Renal pelvis (tissue), 12 donors: ENCODE measurements at places on chromosomes 6 and 20. TPM values are rescaled to one million over a fixed set of nuclear protein-coding genes. Genes with fewer than 3 reads are reported as not detected.

DNA sequence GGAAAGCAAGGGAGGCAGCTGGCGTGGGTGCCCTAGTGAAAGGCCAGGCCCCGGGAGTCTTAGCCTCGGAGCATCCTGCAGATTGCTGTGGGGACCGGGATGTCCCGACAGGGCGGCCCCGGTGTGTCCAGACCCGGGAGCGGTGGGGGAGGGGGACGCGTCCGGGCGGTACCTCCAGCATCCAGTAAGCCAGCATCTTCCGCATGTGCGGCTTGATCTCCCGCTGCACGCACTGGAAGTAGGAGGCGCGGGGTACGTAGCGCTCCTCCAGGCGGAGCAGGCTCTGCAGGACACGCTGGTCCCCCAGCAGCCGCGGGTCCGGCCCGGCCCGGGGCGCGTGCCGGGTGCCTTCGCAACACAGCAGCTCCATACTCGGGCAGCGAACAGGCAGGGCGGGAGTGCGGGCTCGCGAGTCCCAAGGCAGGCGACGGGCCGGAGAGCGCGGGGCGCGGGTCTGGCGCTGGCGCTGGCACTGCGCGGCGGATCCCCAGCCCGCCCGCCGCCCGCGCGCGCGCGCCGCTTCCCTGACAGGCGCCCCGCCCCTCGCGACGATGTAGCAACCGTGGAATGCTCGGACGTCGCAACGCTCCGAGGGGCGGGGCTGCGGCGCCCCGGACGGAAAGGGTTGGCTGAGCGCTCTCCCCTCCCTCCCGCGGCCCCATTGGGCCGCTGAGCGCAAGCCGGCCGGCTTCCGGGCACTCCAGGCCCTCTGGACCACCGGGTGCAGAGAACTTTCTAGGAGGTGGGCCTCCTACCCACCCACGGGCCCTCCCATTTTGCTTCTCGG is at the start of gene CCND3:
Gene CCND3 (minus strand): TSS at position 529 of the 787 bp plus-strand sequence. CDS start 159 bp downstream, at position 370.
- peak; percentile 91 for DNase-seq

- DNase-seq: no peak
Measured at GRCh38 chr6:169953686-169954085, 202.3 kb downstream of the ERMARD start.

DNA sequence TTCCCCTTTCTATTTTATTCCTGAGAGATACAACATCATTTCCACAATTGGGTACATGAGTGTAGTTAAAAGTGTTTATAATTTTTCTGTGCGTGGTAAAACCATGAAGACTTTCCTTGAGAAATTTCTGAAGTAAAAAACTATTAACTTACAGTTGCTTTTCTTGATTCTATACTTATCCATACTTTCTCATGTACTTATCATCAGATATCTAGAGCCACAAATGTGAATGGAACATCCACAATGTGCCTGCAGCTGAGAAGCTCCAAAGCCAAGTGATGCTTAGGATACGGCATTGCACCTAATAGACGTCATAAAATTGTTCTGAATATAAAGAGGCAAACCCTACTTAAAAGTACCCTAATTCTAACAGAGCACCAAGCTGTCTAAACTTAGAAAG is 2.9 kb downstream of the FILIP1 start:
- no peak for DNase-seq

DNA sequence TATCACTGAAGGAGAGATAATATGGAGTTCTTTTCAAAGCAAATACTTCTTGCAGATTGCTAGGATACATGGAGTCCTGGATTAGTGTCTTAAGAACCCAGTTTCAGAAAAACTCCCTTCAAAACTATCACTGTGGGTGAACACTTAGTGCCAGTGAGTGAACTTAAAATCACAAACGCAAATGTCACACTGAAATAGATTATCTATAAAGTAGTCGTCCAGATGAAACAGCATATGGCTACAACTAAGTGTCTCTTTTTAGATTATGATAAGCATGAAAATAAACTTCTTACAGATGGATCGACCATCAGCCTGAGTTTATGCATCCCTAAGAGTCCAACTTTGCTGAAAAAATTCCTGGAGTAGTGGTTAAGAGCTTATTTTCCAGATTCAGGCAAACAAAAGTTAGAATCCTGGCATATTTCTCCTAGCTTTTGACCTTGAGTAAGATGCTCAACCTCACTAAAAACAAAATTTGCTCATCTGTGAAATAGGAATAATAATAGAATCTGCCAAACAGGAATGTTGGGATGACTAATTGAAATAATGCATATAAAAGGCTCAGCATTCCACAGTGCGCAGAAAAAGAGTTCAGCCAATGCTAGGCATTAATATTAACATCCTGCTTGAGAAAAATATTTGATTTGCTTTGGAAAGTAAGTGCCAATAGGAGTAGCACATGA is 70.4 kb downstream of the DOK5 start:
- no peak for DNase-seq

- no peak for DNase-seq
Measured at GRCh38 chr20:40558212-40558611, 130.8 kb downstream of the MAFB start.

- no peak for DNase-seq
Measured at GRCh38 chr6:44661221-44662008, 273.9 kb downstream of the CDC5L start.

- no peak for DNase-seq
Measured at GRCh38 chr20:19427480-19427879, 215.0 kb downstream of the SLC24A3 start.

DNA sequence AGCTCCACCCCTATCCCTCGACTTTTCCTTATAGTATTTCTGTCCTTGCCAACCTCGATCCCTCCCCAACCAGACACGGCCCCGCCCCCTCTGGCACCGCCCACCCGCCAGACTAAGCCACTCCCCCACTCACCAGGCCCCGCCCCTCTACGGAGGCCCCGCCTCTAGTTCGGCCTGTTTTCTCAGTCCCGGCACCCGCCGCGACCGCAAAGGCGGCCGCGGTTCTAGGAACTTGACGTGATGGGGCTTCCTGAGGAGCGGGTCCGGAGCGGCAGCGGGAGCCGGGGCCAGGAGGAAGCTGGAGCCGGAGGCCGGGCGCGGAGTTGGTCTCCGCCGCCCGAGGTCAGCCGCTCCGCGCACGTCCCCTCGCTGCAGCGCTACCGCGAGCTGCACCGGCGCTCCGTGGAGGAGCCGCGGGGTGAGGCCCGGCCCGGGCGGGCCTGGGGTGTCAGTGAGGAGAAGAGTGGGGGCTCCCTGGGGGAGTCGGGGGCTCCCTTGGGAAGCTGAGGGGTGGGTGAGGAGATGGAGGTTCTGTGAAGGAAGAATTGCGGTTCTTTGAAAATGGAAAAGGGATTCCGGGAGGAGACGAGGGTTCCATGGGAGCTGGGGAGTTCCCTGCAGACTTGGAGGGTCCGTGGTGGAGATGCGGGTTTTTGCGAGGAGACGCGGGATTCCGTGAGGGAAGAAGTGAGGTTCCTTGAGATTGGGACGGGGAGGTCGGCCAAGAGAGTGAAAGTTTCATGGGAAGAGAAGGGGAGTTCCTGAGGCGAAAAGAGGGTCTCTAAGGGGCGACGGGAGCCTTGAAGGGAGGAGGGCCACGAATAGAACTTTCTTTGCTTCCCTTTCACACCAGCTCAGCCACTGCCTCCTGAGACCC is at the start of gene ACSS2:
Gene ACSS2 (plus strand): TSS at position 207 of the 877 bp plus-strand sequence. CDS start 34 bp downstream, at position 241.
- DNase-seq: no peak

DNA sequence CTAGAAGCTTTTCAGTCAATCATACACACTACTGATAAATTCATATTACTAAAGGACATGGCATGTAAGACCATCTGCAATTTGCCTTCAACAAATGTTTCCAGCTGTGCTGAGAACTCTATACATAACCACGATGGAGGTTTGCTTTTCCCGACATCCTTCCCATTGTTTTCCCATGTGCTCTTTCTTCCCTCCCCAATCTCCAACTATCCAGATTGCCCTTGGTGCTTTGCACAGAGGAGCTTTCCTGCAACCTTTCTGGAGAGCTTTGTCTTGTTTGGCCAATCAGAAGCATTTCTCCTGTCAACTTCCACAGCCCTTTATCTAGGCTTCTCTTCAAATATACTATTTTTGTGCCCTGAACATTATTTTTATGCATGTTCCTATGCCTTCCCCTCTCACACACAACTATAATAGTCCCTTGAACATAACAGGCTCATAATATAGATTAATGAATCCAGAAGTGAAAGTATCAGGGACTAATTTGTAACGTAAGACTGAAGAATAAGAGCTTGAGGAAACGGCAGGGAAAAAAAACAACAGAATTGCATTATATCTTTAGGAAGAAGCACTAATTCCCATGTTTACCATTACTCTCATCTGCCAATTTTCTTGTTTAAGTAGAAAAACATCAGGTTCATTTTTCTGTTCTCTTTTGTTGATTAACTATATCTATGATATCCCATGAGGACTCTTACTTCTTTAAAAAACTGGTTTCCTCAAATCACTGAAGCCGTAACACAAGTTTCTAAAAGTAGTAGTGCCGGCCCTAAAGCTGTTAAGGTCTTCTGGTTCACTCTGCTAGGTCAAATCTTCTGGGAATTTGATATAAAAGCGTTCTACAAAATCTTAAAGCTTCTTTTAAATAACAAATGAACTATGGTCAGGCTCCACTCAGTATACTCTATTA is 20.1 kb downstream of the SMLR1 start:
- DNase-seq: no peak

- no peak for DNase-seq
Measured at GRCh38 chr20:59804347-59804746, 129.1 kb downstream of the SYCP2 start.

- no peak for DNase-seq
Measured at GRCh38 chr6:139736325-139736906, 362.0 kb upstream of the CITED2 start.

- no peak for DNase-seq
Measured at GRCh38 chr6:95601133-95601532, 23.8 kb downstream of the MANEA start.

GRCh38 chr20:24165301-24166122 is 176.9 kb upstream of the GGTLC1 start:
- DNase-seq: no peak

DNA sequence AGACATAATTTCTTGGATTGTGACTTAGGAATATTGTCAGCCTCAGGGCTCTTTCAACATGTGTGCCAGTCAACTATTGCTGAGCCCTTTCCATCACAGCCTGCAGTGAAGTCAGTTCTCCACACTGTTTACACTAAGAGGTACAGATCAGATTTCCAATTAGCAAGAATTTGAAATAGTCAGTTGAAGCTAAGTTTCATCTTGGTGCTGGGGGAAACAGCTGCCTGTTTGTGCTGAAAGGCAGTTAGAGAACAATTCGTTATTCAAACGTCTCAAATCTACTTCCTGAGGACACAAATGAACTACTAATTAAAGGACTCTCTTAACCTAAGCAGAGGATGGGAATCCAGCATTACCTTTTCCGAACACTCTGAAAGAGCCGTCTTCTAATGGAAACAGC is 25.9 kb downstream of the ADGRF1 start:
- no peak for DNase-seq

DNA sequence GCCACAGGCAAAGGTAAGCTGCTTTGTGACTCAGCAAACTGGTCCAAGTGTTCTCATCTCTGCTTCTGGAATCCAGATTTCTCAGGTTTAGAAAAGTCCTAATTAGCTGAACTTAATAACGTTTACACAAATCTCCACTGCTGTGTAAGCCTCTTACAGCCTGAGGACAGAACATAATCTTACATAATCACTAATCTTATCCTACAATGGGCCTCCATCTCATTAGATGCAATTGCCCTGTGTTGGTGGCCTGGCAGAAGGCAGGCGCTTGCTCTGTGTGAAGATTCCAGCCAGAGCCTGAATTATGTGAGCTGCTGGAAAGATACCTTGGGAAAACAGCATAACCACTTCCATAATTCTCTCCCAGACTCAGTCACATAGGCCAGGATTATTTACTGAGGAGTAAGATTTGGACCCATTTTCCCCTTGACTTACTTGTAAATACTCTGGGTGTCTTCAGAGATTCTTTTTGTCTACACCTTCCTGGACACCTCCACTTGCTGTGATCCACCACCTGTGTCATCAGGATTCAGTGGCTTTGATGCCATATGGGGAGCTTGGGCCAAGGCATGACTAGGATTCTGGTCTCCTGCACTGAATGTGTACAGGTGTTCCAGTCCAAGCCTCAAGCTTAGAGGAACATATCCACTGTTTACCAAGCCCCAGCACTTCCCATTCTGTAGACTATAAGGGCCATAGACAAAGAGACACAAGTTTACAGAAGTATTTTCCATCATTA is 104.4 kb downstream of the C6orf118 start:
- DNase-seq: no peak

- DNase-seq: no peak
Measured at GRCh38 chr6:36824253-36824652, 15.0 kb downstream of the CPNE5 start.

DNA sequence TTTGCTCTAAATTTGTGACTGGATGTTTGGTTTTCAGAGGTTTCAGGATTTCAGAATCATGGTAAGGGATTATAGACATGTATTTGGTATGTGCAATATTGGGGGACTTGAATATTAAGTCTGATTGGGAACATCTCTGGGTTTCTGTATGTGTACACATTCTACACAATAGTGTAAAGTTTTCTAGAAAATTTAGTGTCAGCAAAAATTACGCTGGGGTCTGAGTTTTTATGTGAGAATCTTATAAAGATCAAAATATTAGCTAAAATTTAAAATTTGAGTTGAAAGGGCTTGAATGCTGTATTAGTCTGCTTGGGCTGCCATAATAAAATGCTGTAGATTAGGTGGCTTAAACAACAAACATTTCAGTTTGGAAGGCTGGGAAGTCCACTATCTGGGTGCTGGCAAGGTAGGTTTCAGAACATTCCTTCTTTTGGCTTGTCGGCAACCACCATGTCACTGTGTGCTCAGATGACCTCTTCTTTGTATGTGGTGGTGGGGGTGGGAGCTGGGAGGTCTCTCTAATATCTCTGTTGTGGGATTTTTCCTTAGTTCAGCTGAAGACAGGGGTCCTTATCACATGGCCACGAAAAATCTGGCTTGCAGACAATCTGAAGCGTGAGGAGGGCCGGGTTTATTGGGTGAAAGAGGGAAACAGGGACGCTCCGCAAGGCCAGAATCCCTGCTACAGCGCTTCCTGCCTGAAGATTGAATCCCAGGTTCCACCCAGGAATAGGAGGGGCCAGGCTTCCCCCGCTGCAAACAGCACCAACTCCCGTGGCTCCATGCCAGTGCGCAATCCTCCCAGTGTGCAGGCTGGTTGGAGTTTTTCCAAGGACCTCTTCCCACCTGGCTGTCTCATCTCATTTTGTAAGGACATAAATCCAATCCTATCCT is 299.7 kb downstream of the PLCB1 start:
- peak; percentile 42 for DNase-seq

GRCh38 chr6:137589067-137589848 is 95.1 kb upstream of the OLIG3 start:
- no peak for DNase-seq

DNA sequence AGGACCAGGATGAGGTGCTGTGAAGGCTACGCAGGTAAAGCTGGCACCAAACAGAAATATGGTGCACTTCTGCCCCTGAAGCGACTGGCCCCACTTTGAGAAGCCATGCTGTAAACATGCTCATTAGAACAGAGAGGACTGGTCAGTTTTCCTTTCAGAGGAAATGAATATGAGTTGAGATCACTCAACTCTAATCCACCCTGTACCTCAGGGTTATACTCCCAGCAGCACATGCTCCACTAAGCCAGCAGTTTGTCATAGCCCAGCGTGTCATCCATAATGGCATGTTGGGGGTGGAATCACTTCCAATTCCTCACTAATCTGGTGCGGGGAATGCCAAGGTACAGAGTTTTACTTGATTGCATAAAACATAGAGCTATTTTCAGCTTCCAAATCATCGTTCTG is 98.1 kb downstream of the HIVEP2 start:
- DNase-seq: no peak

Gene NKX2-2
- 0.07 TPM for polyA plus RNA-seq

Gene GINS1
- 18.1 TPM for polyA plus RNA-seq

Gene HLA-DMA
- 38.8 TPM for polyA plus RNA-seq

Gene BMP7
- 101 TPM for polyA plus RNA-seq

Gene PGC
- polyA plus RNA-seq: 0.16 TPM

Gene DNAH8
- 0.31 TPM for polyA plus RNA-seq

Gene PNLDC1
- polyA plus RNA-seq: 0.18 TPM

Gene FAM83C
- polyA plus RNA-seq: 0.03 TPM
